Amniotic stem cell (primary cell): ENCODE measurements at places on chromosomes 7 and 10.

DNA sequence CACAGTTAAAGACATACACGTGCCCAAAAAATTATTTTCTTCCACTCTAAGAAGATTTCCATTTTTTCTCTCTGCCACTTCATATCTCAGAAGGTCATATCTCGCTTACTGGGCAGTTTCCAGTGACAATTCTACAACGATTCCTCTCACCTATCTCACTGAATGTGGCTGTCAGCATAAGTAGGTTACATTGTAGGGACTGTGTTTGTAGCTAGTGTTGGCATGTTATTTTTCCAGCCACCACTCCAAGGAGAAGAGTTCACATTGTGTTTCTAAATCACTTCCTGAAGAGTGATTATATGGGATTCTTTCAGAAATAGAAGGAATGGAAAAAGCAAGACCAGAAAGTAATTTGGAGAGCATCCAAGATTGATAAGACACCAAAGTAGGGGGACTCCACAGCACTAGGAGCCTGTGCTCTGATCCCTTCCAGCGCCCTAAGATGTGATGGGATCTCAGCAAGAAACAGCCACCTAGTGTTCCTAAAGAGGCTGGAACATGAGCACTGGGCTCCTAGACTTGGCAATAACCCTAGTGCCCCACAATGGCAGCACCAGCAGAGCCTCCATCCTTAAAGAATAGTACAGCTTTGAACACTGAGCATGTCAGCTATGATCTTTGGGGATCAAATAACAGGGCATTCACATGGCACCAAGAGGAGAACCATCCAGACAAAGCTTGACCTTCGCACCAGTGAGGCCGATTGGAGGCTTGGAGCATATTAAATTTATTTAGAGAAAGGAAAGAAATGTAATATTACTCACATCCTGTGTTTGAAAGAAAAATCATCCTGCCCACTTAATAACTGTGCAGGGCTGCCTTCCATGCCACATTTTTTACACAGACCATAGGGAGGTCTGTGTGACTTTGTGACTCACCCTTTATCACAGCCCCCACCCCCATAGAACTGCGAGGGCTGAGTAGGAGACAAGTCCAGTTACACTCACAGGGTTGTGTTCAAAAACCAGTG is 51.8 kb downstream of the CAV1 start:
- peak; percentile 68 for DNase-seq

- no peak for DNase-seq
These were observed 126.8 kb downstream of the NEURL1 start for GRCh38 chr10:103620352-103620740.

GRCh38 chr7:124688991-124689390 is 76.6 kb downstream of the GPR37 start:
- no peak for DNase-seq

GRCh38 chr7:31850601-31851000 is 163.6 kb downstream of the PPP1R17 start:
- no peak for DNase-seq

DNA sequence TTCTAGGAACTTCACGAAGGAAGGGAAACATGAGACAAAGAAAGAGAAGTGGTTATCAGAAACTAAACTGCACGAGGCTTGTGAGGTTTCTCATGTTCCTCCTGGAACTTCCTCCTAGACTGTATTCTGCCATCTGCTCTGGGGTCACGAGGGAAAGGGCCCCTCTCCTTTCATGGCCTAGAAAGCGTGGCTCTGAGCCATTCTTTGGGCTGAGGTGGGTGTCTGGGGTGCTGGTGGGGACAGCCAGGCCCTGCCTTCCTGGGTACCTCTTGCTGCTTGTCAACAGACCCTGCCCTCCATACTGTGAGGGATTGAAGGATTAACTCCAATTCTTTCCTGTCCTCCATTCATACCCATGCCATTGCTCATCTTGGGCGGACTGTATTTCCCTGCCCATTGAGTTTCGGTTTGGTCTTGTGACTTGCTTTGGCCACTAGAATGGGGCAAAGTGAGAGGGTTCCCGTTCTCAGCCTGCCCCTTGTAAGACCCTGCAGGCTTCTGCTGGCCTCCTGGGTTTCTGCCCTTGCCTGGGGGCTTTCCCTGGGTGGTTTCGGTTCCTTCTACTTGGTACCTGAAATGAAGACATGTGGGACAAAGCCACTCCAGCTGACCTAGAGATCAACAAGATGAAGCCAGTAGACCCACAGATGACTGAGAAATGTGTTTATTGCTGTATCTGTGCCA is 14.9 kb upstream of the GIMAP8 start:
- DNase-seq, result no peak

DNA sequence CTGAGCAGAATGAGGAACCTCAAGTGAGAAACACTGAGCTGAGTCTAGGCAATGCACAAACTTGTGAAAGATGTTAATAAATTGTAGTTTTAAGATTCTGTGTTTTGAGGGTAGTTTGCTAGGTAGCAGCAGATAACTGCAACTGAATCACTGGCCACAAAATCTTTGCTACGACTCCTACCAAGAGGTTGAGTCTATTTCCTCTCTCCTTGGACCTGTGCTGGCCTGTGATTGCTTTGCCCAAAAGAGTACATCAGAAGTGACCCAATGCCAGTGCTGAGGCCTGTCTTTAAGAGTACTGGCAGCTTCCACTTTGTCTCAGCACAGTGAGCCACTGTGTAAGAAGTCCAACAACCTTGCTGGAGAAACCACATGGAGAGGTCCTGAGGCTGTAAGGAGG is 11.9 kb upstream of the TSPAN13 start:
- no peak for DNase-seq

- no peak for DNase-seq
These were observed 17.0 kb upstream of the BAG3 start for GRCh38 chr10:119634219-119634544.

GRCh38 chr10:19767876-19768275 is 48.4 kb upstream of the PLXDC2 start:
- DNase-seq, result no peak

DNA sequence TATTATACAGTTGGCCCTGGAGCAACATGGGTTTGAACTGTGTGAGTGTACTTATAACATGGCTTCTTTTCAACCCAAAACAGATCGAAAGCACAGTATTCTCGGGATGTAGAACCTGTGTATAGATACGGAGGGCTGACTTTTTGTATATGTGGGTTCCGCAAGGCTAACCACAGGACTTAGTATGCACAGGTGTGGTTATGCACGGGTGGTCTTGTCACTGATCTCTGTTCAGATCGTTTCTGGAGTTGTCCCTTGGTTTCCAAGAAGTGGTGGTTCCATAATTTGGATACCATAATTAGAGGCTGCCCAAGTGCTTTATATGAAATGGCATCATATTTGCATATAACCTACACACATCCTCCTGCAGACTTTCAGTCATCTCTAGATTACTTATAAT is 10.9 kb upstream of the BHLHA15 start:
- no peak for DNase-seq

DNA sequence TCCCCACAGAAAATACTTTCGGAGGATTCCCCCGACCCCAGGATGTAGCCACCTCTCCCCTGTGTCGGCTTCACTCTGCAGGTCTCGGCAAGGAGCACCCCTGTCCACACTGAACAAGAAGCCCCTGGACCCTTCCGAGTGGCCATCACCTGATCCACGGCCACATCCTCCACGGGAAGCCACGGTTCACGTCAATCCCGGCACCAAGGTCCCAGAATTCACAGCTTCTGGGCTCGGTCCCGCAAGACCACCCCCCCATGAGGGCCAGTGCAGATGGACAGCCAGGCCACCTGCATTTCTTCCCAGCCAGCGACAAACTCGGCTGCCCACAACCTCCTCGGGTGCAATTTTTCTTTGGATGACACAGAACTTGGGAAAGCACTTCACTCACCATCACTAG is 199.6 kb downstream of the PTPRN2 start:
- no peak for DNase-seq

- DNase-seq, result no peak
These were observed 145.0 kb downstream of the DKK1 start for GRCh38 chr10:52459097-52459496.

- DNase-seq, result no peak
These were observed 58.0 kb upstream of the CAV2 start for GRCh38 chr7:116441534-116441933.

DNA sequence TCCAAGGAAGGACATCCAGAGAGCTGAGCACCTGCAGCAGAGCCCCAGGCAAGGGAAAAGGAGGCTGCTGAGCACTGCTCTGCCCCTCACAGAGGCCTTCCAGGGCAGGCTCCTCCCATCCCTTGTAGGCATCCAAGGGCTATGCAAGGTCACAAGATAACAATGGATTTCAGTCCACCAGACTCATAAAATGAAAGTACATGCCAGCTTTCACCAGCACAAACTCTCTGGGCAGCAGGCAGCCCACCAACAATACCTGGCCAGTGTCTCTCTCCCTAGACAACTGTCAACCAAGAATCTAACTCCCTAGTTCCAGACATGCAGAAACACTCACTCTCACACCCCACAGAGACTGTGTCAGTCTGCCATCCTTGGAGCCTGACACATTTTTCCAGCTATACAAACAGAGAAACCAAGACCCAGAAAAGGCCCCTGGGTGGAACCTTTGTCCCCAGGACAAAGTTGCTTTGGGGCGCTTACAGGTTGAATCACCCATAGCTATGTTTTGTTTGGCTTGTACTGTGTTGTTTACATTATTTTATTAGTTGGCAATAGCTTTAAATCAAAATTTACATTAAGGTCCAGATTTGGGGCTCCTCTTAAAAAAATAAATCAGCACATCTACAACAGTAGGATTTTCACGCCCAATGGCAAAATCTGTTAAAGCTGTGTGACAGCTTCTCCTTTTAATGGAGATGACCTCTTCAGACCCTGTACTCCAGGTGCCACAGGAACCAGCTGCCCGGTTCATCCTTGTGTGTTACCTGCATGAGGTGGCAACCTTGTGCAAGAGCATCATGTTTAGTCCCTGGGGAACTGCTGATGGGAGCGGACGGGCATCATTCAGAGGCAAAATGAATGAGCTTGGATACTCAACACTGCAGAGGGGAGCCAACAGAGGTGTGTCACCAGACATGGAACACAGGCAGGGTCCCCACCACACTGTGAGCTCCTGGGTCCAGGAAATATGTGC is 5.2 kb downstream of the GRID1 start:
- DNase-seq, result no peak

DNA sequence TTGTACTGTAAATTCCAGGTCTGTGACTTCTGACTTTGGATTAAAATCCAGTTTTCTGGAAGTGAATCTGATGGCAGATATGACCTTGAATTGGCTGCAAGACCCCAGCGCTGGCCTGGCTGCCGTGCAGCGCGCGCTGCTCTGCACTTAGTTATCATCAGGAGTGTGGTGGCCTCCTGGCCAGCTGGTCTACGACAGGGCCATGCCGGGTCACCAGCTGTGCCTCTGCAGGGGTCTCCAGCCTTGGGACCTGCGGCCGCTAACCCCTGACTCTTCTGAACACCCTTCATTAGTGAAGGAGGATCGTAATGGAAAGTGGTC is 190.7 kb upstream of the SH2B2 start:
- no peak for DNase-seq

DNA sequence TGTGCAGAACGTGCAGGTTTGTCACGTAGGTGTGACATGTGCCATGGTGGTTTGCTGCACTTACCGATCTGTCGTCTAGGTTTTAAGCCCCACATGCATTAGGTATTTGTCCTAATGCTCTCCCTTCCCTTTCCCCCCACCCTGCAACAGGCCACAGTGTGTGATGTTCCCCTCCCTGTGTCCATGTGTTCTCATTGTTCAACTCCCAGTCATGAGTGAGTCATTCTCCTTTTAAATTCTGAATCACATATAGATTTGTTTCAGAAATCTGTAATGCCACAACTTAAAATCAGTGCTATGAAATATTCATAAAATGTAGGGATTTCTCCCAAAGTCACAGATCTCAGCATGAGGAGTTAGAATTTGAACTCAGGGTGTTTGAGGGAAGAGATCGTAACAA is 552.5 kb upstream of the MBL2 start:
- DNase-seq, result no peak

GRCh38 chr7:26592011-26592410 is 272.4 kb downstream of the SKAP2 start:
- no peak for DNase-seq

- no peak for DNase-seq
These were observed 123.7 kb downstream of the KAT6B start for GRCh38 chr10:74949843-74950765.

DNA sequence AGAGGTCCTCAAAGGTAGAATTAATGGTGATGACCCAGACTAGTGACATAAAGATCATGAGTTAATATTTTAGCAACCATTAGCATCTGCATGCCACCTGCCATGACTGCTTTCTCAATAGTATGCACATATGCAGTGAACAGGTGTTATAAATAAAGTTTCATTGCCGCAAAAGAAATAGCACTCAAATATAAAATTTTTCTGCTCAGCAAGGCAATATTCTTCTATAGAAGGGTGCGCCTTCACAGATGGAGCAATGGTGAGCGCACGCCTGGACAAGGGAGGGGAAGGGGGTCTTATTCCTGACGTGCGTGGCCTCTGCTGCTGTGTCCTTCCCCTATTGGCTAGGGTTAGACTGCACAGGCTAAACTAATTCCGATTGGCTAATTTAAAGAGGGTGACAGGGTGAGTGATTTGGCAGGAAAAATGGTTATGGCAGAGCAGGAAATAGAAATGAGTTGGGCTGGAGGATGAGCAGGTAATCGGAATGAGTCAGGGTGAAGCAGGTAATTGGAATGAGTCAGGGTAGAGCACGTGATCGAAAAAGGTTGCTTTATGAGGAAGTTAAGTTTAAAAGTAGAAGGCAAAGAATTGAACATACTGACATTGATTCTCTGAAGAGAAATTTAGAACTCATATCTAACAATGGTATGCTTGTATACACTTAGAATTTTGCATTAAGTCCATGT is 24.7 kb upstream of the TRIM24 start:
- DNase-seq, result no peak

GRCh38 chr7:16684935-16685334 is 39.0 kb downstream of the BZW2 start:
- no peak for DNase-seq

DNA sequence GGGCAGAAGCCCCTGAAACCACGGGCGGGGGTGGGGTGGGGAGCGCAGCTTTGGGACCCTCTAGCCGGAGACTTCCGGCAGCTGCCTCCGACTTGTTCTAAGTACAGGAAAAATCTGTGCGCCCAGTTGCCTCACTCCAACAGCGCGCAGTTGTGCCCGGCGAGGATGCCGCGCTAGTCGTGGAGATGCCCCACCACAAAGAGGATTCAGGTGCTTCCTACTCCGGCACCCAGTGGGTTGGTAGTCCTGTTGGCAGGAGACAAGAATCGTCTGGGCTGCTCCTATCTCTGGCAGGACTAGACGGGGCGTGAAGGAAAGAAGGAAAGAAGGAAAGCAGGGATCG is 465 bp upstream of the NPY start:
- no peak for DNase-seq

DNA sequence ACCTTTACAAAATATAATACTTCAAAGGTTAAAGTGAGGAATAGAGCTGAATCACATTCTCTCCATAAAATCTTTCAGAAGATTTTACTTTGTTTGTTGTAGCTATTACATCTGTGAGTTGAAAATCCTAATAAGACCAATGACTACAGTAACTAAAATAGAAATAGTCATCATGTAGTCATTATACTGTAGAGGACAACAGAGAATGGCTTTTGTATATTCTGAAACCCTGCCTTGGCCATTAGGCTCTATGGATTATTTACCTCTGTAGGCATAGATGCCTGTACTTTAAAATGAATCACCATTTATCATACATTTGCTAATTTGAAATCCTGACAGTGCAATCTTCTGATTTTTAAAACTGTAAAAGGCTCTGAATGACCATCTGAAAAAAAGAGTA is 923.0 kb downstream of the REEP3 start:
- DNase-seq, result no peak
